ENCODE measurements at places on chromosomes 4 and X. TPM values are rescaled to one million over a fixed set of nuclear protein-coding genes. Genes with fewer than 3 reads are reported as not detected.

DNA sequence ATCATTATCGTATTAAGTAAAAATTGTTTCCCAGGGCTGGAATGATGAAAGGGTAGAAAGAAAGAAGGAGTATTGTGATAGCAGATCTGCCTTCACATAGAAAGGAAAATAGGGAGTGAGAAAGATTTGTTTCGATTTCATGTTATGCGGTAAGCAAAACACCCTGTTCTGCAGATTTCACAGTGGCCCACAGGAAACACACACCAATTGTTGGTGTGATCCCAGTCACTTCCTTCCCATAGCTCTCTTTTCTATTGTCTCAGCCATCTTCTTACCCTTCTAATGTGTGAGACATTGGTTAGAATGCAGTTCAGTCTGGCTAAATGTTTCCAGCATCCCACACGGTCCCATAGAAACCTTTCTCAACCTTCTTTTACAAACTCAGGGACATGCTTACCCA lies 2709.8 kb downstream of the PCDH7 start:
- DNase-seq: no peak

- DNase-seq: no peak
These were observed 27.6 kb upstream of the BCORL1 start for GRCh38 chrX:129954804-129955203.

DNA sequence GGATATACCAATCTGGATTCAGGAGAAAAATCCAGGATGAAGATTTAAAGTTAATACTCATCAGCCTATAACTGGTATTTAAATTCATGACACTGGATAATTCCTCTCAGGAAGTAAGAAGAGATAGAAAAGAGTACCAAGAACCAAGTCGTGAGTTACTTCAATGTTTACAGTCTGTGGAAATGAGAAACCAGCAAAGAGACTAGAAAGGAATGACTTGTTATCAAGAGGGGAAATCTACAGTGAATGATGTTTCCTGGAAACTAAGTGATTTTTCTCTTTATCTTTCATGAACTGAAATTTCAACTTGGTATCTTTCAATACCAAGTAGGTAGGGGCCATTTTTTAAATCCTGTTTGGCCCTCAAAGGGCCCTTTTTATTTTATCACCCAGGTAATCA lies 217.9 kb upstream of the AFF2 start:
- DNase-seq: no peak

DNA sequence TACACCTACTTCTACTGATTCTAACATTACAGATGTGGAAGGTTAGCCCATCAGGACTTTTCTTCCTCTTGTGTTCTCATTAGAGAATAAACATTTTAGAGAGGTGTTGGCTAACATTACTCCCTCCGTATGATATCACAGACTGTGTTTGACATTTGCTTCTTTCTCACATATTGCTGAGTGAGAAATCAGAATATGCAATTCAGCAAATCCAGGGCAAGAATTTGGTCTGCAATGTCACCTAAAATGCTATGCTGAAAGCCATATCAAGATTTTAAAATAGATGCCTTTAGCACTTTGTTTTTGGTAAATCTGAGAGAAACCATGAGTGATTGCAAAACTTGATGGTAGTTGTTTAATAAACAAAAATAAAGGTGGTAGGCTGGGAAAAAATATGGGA lies 319.1 kb downstream of the C4orf33 start:
- DNase-seq: no peak

- no peak for DNase-seq
These were observed 1132.9 kb downstream of the RAPGEF2 start for GRCh38 chr4:160235771-160236170.

DNA sequence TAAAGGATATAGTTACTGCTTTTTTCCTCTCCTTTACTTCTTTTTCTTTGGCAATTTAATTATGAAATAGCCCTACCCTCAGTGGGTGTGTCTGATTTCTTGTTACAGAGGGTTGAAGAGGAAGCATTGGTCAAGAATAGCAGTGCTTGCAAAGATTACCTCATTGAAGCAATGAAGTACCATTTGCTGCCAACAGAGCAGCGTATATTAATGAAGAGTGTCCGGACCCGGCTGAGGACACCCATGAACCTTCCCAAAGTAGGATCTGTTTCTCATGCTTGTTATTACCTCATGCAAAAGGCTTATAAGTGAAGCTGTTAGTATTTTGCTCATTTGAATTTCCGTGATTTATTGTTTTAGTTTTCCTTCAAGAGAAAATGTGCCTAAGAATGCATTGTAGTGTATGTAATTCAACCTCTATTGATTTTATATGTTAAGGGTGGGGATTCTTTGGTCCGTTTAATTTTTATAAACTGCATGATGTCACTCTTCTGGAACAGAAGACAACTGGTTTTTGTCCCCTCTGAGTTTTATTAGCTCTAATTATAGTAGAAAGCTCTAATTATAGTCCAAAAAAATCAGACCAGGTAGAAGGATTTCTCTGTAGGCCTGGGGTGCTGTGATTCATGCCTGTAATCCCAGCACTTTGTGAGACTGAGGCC lies 27.9 kb upstream of the MSMO1 start:
- DNase-seq: no peak

DNA sequence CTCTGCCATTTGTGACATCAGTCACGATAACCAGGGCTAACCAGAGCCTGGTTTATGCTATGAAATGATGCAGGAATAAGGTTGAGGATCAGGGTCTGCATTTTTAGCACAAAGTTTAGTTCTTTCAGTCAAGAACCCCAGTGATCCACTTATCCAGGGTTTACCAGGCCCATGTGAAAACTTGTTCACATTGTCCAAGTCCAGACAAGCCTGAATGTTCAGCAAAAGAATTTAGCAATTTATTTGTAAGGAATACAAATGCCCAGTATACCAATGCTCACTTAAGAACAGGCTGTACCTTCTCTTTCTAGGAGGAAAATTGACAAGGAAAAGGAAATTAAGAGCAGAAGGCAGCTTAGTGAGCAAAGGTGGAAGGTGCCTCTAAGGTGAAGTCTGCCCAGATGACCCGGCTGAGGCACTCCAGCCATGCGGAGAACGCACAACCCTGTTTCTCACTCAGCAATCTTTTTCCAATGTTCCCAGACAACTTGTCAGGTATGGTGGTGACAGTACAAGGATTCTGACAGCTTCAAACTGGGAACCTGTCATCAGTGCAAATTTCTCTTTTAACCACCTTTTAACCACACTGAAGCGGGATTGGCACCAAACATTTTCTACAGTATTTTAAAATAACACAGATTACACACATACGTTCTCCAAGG lies 54.0 kb downstream of the TBC1D9 start:
- no peak for DNase-seq

- DNase-seq: no peak
These were observed 19.8 kb upstream of the FAM9A start for GRCh38 chrX:8820910-8821527.

GRCh38 chrX:72094894-72095293 lies 36.8 kb downstream of the RTL5 start:
- no peak for DNase-seq

DNA sequence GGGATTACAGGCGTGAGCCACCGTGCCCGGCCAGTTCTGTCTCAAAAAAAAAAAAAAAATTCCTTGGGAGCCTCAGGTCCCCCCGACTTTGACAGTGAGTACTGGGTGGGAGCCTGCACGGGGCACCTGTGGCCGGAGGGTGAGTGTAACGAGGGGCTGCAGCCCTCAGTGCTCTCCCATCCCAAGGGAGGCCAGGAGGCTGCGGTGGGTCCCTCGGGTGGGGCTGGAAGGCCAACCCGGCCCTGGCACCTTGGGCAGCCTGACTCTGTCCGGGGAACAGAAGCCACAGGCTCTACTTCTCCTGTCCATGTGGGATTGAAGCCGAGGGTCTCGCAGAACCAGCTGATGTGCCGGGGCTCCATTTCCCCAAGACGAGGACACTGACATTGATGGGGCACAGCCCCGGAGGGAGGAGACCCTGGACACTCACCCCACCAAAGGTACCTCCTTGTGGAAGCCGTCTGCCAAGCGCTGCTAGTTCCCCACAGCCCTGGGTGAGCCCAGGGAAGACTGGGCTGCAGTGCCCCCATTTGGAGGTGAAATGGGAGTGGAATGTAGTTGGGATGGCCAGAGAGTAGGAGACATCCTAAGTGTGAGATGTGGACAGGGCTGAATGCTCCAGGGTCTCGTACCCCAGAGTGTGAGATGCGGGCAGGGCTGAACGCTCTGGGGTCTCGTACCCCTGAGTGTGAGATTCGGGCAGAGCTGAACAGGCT lies 2.3 kb upstream of the SLC26A1 start:
- DNase-seq: no peak

- DNase-seq: peak; percentile 33
These were observed 50.4 kb downstream of the MGARP start for GRCh38 chr4:139229534-139230039.

DNA sequence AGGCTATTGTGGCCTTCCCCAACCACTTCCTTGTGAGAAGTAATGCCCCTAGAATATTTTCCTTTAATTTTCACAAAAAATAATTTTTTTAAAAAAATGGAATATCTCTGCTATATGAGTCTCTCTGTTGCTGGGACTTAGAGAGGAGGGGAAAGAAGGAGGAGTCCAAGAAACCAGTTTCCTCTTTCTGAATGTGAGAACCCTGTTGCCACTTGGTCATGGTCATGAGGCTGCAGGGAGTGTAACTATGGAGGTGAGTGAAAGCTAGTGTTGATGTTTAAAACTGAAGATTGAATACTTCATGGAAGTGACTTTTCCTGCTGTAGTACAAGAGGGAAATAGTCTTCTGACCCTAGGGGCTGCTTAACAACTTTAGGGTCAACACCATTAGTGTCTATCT lies 20.4 kb downstream of the KIAA1210 start:
- DNase-seq: no peak

RBMXL3 gene
- not detected for total RNA-seq

BCLAF3 gene
- total RNA-seq: 1.9 TPM

DMRTC1 gene
- not detected for total RNA-seq

CXCL3 gene
- not detected for total RNA-seq

FGFBP2 gene
- not detected for total RNA-seq

SLC25A5 gene
- total RNA-seq: 59.0 TPM

TEX13D gene
- not detected for total RNA-seq

Measured in Caki2 (cell line).